Pulmonary artery endothelial cell (primary cell): ENCODE measurements at places on chromosomes 13 and 19. TPM values are rescaled to one million over a fixed set of nuclear protein-coding genes. Genes with fewer than 3 reads are reported as not detected.

Gene MBD3L3
- total RNA-seq: not detected in 2 replicates

Gene ZNF737
- 5.6 and 7.0 TPM in 2 replicates for total RNA-seq

Gene ARMC6
- 51.1 and 68.3 TPM in 2 replicates for total RNA-seq

DNA sequence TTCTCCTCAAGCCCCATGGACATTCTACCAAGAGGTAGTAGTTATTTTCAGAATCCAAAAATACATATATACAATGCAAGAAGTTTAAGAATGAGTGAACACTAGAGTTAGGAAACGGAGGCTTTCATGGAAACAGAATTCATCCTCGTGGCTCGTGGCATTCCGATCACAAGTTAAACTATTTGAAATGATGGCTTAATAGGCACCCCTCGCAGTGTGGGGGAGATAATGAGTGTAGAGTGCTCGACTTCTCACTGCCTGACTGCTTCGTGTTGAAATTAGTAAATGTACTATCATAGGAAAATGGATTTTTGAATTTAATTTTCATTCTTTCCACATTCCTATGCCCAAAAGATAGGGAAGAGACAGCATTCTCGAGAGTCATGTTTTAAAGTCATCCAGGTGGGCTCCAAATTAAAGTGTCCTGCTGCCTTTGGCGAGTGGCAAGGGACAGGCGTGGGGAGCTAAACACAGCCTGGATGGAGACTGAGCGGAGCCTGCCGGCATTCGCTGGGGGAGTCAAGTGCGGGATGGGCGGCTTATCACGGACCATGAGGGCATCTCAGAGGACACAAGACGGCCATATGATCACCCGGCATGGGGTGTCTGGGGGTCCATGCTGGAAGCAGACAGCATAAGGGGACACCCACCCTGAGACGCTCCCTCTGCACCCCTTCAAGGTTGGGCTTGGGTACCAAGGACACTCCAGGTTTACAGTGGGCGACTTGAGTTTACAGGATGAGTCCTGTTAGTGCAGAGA, 165.2 kb downstream of the TEX29 start:
- DNase-seq: no peak

DNA sequence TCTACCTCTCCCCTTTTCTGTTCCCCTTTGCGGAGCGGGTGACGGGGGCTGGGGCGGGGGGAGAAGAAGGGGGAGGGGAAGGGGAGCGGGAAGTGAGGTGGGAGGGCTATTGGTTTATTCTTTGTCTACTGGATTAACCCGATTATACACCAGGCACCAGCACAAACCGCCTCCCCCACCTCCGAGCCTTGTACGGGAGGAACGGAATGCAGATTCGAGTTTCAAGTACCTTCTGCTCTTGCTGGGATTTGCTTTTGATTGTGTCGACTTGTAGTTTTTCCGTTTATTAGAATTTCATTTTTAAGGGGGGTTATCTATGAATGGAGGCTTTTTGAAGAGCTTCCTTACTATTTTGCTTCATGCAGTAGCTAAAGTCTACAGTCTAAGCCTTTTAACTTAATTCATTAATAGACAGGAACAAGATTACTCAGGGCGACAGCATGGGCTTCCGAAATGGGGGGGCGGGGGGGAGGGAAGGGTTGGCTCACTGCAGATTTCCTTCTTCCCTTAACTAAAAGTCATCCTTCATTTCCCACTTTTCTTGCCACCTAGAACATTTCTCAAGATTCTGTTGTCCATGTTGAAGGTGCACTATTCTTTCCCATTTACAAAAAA, 937 bp upstream of the SPRY2 start:
- DNase-seq: no peak
